ENCODE measurements at places on chromosomes 7 and 10.

- no peak for DNase-seq
These were observed 43.2 kb downstream of the CFAP46 start for GRCh38 chr10:132899054-132899750.

DNA sequence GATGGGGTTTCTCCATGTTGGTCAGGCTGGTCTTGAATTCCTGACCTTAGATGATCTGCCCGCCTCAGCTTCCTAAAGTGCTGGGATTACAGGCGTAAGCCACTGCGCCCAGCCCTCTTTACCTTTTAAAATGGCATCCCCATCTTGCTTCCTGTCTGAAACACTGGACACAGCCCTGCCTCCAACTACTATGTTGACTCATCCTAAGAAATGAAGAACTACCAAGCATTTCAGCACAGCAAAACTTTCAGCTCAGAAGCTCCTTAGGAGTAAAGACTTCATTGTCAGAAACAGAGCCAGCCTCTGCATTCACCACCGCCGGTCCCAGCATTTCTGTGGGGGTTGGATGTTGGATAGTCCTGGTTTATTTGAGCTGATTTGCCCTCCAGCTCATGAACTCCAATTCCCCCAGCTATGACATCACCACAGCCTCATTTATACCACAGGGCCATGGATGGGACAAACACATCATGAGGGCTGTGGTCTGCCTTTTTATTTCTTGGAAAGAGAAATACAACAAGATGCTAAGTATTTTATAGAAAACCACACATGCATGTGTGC lies 123.5 kb downstream of the ADCY1 start:
- no peak for DNase-seq

DNA sequence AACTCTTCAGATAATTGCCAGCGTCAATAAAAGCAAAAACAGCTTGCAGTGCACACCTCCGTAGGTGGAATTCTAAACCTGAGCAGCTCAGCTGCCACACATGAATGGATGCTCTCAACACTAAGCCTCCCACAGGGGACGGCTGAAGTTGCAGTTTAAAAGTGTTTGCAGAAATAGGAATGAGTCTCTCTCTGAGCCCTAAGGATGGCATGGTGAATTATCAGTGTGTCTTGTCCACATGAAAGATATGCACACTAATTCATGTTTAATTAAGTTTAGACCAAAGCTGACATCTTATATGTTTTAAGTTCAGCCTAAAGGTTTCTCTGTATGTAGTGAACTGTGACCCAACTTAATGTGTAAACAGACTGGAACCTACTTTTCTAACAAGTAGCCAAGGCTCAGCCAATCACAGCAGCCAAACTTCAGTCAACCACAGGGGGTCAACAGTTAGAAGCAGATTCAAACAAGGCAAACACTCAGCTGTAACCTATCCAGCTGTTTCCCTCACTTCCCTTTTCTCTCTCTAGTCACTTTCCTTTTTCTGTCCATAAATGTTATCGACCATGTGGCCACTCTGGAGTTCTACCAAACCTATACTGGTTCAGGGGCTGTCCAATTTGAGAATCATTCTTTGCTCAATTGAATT lies 38.1 kb downstream of the CTTNBP2 start:
- no peak for DNase-seq

GRCh38 chr10:35336921-35337823 lies 863 bp downstream of the CCNY start:
- DNase-seq: peak; percentile 38

DNA sequence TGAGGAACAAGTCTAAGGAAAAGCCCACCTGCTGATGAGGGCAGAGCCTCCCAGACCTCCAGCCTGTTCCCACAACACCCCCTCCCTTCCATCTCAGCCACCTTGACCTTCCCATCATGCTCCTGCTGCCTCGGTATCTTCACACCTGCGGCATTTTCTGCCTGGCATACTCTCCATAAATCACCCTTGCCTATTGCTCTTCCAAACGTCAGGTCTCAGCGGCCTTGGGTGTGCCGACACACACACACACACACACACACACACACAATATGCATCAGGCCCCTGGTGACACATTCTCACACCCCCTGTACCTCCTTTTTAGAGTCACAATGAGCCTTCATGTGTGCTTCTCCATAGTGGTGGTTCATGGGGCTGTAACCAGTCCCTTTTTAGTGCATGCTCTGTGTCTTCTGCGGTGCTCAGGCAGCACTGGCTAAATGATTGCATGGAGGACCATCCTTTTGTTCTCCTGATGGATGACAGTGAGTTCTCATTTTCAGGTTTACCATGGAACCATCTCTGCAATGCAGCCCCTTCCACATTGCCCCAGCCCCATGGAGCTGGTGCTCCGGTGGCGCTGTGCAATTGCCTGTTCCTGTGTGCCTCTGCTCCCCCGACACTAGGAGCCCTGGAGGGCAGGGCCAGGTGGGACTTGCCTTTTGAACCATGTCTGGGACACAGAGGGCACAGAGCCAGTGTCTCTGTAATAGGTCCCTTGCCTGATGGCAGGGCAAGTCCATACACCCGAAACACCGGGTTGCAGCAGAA lies 4.5 kb downstream of the ADIRF start:
- DNase-seq: no peak

DNA sequence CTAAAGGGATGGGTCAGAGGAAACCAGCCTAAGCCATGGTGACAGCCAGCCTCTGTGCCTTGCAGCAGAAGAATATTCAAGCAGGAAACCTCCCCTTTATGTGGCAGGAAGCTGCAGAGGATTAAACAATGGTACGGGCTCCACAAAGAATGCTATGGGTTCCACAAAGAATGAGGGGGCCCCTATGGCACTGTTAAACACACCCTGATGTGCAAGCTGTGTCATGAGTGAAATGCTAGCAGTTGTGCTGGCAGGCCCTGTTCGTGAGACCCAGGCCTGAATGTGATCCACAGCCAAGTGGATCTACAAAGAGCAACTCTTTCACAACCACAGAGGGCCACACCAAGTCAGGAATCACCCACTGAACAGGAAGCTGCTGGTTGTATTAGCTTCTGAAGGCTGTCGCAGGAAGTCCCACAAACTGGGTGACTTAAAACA lies 68.9 kb downstream of the MYOF start:
- DNase-seq: no peak

- no peak for DNase-seq
These were observed 4.3 kb downstream of the SHH start for GRCh38 chr7:155807789-155808548.

- DNase-seq: no peak
These were observed 55.2 kb upstream of the CCAR1 start for GRCh38 chr10:68665841-68666240.

- DNase-seq: peak; percentile 54
These were observed 127.2 kb upstream of the RSU1 start for GRCh38 chr10:16944402-16944801.

- peak; percentile 17 for DNase-seq
These were observed 4.7 kb downstream of the TMEM236 start for GRCh38 chr10:17756557-17757217.

DNA sequence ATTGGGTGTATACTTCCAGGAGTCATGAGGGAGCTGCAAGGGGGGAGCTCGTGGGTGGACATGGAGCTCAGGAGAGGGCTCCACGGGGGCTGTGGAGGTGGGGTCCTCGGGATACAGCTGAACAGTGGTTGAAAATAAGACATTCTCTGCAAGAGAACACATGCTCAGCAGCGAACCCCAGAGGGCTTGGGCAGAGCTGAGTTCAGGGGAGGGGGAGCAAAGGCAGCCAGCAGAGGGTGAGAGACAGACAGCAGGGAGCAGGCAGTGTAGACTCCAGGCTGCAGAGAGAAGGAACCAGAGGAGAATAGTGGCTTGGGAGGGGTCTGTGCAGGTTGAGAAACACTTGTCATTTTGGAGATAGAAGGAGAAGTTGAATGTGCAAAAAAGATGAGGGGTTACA lies 73.0 kb upstream of the LRRC18 start:
- DNase-seq: no peak

DNA sequence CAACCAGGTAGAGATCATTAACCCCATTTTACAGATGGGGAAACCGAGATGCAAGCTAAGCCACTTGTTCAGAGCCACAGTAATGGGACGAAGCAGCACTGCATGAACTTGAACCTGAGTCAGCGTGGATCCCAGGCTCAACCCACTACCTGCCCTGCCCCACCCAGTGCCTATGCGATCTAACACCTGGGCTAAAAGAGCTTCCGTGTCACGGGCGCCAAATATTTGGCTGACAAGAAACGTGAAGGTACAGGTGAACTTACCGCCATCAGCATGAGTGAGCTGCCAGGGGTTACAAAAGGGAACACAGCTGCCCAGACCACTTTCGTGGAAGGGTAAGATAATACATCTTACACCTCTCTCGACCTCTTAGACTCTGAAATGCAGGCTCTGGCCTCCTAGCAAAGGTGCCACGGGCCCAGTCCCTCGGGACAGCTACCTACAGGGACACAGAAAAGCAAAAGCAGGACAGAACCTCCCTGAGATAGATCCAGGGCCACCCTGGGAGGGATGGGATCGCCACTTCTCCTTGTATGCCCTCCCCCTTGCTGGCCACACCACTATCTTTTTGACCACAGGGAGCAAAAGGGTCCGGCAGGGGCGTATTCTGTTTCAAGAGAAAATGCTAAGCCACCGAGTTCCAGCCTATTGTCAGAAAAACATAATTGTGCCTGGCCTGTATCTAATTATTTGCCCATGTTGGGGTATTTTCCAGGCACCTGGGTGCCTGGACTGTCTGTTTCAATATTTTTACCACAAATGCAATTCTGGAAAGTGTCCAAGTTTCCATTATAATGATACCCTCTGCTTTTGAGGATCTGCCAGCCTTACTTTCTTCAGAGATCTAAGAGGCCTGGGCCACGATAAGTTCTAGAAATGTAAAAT lies 6.4 kb downstream of the CHST15 start:
- no peak for DNase-seq

GRCh38 chr7:15720849-15721471 lies 34.5 kb upstream of the MEOX2 start:
- peak; percentile 74 for DNase-seq

DNA sequence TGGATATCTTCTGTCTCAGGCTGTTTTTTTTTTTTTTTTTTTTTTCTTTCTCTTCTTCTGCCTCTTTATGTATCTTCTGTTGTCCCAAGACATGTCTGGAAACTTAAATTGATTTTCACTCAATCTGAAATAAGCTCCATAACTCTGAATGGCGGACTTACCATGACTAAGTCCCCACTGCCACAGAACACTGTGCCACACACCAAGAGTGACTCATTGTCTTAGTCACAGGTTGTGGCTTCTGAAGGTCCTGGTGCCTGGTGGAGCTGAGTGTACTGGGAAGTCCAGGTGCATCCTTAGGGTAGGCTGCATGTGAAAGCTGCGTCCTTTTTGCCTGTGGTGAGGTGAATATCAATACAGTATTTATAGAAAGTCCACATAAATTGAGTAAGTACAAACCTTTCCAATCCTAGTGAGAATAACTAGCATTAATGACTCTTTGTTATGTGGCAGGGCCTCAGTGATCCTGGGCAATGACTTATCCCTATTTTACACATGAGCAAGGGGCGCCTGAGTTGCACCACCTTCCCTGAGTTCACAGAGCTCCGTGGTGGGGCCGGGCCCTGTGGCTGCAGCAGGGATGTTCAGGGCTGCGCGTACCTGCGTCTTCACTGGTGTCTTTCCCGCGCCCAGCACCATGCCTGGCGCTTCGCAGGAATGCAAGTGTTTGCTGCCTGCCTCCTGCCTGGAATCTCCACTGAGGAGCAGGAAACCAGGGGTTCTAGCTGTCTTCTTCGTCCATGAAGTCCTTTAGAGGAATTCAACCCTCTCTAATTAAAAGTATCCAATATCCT lies 4.3 kb downstream of the PFKP start:
- DNase-seq: peak; percentile 50

GRCh38 chr7:29597266-29597665 lies 33.6 kb downstream of the PRR15 start:
- DNase-seq: no peak

DNA sequence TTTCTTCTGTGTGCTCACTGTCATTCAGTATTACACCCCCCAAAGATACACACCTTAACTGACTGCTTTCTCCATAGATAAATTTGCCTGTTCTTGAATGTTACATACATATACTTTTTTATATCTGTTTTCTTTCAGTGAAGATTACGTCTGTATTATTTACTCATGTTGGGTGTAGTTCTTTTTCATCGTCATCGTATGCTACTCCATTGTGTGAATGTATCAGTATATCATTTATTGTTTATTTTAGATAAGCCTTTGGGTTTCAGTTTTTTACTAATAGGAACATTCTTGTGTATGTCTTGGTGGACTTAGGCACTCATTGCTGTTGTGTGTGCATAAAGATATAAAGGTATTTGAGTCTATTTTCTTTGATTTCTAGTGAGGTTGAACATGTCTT lies 64.4 kb downstream of the SEPTIN7 start:
- no peak for DNase-seq

GRCh38 chr10:120513307-120513796 lies 56.3 kb downstream of the PLPP4 start:
- DNase-seq: no peak

DNA sequence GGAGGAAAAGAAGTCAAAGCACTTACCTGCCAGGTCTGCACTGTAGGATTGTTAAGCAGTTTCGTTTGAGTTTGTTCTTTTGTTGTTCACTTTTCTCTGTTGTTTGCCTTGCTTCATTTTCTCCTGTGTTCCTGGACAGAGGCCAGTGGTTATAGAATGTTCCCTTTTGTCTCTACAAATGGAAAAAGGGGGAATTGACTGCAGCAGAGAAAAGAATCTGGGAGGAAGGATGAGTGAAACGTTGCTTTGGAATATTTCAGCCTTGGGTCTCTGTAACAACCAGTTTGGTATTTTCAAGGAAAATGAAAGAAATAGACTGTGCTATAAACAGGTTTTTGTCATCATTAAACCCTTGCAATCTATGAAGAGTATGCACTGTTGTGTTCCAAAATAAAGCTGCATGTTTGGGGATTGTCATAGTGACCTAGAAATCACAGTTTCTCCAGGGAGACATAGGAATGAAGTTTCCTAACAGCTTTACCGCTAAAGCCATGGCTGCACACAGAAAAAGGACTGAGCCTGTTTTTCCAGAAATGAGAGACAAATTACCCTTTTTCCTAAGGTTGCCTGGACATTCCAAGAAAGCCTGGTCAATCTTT lies 60.8 kb upstream of the HABP2 start:
- no peak for DNase-seq

Data from cardiac muscle cell (in vitro differentiated cells and primary cell).